Lower lobe of right lung (tissue), 2 donors: ENCODE measurements at places on chromosomes 5 and 9. TPM values are rescaled to one million over a fixed set of nuclear protein-coding genes. Genes with fewer than 3 reads are reported as not detected.

DNA sequence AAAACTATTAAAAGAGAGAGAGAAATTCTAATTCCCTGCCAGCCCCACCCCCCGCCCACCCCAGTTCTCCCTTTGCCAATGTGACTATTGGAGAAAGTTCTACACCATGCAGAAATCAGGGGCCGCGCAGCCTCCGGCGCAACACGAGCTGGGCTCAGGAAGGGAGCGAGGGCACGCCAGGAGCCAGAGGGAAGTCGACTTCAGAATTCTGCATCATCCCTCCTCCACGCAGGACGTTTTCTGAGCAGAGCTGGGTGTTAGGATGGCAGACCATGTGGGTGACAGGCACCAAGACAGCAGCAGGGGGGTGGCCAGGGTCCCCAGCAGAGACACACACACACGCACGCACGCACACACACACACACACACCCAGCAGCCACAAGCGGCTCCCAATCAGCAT, 72.6 kb downstream of the PTCH1 start:
- H3K4me1 ChIP-seq = no peaks in the 10 kb centered on the region
- peaks cover 50% of the 10 kb centered on the region for H3K36me3 ChIP-seq
- H3K27me3 ChIP-seq = no peaks in the 10 kb centered on the region
- no peak overlapping the region for H3K27ac ChIP-seq
- no peak for DNase-seq
- no peak overlapping the region for H3K4me3 ChIP-seq

DNA sequence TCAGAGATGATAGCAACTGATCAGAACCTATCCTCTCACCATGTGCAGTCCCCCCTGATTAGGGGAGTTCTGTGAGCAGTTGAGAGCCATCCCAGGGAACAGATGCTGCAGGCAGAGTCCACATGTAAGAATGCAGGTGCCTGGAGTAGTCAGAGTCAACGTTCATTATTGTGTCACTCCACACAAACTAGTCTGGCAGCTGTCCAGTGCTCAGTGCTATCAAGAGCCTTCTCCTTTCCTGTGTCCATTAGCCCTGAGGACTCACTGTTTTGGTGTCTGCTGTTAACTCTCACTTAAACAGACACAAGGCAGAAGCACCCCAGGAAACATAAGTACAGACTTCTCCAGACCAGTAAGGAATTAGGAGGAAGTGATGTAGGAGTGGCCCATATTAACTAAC, 2.5 kb downstream of the SH3TC2 start:
- H3K4me1 ChIP-seq = peaks cover 24% of the 10 kb centered on the region
- H3K4me3 ChIP-seq = no peak overlapping the region

DNA sequence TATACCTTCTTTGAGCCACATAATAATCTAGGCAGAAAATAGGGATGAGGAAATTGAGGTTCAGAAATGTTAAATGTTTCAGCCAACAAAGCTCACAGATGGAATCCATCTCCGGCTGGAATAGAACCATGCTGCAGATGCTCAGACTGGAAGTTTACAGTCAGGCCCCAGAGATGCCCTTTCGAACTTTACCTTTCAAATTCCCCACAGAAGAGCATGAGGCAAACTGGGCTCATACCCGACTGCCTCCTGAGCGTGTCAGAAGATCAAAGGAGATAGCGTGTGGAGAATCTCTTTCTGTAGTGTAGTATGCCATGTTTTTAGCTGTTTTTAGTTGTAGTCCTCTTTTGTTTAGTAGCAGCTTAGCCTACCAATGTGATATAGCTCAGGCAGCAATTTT, 72.0 kb upstream of the DAP start:
- H3K27me3 ChIP-seq = no peaks in the 10 kb centered on the region
- peaks cover 7% of the 10 kb centered on the region for H3K4me1 ChIP-seq
- H3K27ac ChIP-seq = no peak overlapping the region

- H3K27ac ChIP-seq = no peak overlapping the region
- DNase-seq = no peak
- H3K4me1 ChIP-seq = no peaks in the 10 kb centered on the region
- H3K27me3 ChIP-seq = no peaks in the 10 kb centered on the region
These were observed 250.8 kb downstream of the ZSWIM6 start for GRCh38 chr5:61582887-61583286.

The BTNL3 gene
- total RNA-seq = not detected

The PCDHB12 gene
- 1.7 TPM for total RNA-seq

GRCh38 chr5:83639911-83640310, 80.7 kb downstream of the HAPLN1 start:
- DNase-seq = no peak
- no peaks in the 10 kb centered on the region for H3K36me3 ChIP-seq
- no peak overlapping the region for H3K4me3 ChIP-seq
